ENCODE measurements at places on chromosomes 6 and 20. TPM values are rescaled to one million over a fixed set of nuclear protein-coding genes. Genes with fewer than 3 reads are reported as not detected.
A peak's percentile ranks its signal among the peaks of the same experiment; 100 is the strongest.

DNA sequence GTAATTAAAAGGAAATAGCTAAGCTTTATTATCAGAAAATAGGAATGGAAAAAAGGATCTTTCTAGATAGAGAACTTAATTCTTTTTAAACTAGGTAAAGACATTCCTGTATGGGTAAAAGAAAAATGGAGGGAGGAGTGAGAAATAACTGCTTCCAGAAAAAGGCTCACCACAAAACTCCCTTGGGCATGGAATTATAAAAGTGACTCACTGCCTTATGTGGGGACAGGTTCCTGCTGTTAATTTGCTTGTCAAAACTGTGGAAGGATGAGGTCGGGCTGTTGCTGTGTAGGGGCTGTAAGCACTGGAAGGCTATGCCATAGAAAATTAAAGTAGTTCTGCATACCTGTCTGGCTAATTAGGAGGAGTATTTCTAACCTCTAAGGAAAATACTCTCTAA lies 158.7 kb downstream of the UBE3D start:
- no peaks in the 10 kb centered on the region for H3K27me3 ChIP-seq
- H3K4me1 ChIP-seq = no peaks in the 10 kb centered on the region
- no peak overlapping the region for H3K4me3 ChIP-seq
- H3K27ac ChIP-seq = no peak overlapping the region

GRCh38 chr6:45946887-45947286 lies 68.8 kb downstream of the CLIC5 start:
- no peak overlapping the region for H3K4me3 ChIP-seq
- H3K36me3 ChIP-seq = no peaks in the 10 kb centered on the region
- DNase-seq = no peak
- no peaks in the 10 kb centered on the region for H3K27me3 ChIP-seq

- no peak overlapping the region for H3K4me3 ChIP-seq
- no peaks in the 10 kb centered on the region for H3K4me1 ChIP-seq
- no peaks in the 10 kb centered on the region for H3K27me3 ChIP-seq
- no peaks in the 10 kb centered on the region for H3K36me3 ChIP-seq
Observed at GRCh38 chr20:11045412-11046175, 371.8 kb upstream of the JAG1 start.

GRCh38 chr20:17320456-17320855 lies 93.6 kb downstream of the PCSK2 start:
- H3K4me1 ChIP-seq = 0 out of 2 replicates have a peak, but pooled peaks cover 2% of the 10 kb centered on the region
- H3K36me3 ChIP-seq = no peaks in the 10 kb centered on the region
- no peaks in the 10 kb centered on the region for H3K27me3 ChIP-seq
- no peak overlapping the region for H3K27ac ChIP-seq

- H3K27me3 ChIP-seq = no peaks in the 10 kb centered on the region
- H3K4me1 ChIP-seq = no peaks in the 10 kb centered on the region
- DNase-seq = no peak
- H3K4me3 ChIP-seq = no peak overlapping the region
- no peaks in the 10 kb centered on the region for H3K36me3 ChIP-seq
Observed at GRCh38 chr20:21583486-21584168, 69.8 kb upstream of the NKX2-2 start.

DNA sequence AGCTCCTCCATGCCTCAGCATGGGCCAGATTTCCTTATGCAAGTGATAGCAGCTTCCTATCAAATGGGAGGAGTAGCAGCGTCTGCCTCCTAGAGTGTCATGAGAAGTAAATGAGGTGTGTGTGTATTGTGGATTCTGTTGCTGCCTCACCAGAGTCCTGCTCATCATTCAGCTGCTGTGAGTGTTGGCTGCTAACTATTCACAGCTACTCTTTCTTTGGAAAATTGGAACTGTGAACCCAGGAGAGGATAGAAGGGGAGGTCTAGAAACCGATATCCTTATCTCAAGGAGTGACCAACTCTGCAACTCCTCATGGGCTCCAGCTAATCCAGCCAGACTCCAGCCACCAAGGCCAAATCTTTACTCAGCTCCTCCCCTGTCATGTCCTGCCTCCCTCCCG lies 63.3 kb downstream of the TOX2 start:
- no peak overlapping the region for H3K4me3 ChIP-seq
- H3K36me3 ChIP-seq = no peaks in the 10 kb centered on the region
- H3K27me3 ChIP-seq = no peaks in the 10 kb centered on the region
- H3K27ac ChIP-seq = no peak overlapping the region
- DNase-seq = no peak

DNA sequence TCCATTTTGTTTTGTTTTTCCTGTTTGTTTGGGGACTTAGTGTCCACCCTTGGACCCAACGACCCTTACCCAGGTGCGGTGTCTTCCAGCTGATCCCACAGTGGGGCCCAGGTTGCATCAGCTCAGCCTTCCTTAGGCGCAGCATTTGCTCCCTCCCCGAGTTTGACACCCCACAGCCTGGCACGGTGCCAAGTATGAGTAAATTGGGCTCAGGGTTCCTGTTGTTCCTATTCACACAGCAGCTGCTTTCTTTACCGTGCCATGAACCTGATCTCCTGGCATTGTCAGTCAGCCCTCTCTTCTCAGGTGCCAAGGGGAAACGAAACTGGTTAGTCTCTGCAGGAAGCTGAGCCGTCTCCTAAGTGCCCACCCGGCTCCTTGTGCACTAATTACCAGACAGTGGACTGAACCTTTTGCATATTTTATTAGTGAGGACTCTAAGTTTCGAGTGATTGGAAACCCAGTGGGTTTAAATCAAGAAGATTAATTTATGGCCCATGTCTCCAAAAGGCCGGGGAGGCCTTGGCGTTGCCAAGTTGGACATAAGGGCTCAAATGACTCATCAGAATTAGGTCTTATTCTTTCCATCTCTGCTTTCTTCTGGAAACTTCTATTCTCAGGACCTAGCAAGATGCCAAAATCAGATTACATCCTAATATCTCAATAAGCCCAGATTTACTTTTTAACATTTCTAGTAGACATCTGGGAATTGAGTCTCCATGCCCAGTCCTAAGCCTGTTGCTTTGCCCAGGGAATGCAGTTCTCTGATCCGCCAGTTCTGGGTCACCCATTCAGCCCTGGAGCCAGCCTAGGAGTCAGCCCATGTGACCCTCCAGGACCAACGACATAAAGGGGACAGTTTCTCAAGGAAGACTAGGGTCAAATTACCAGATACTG lies 68.8 kb downstream of the TSHZ2 start:
- H3K4me1 ChIP-seq = no peaks in the 10 kb centered on the region
- DNase-seq = no peak
- no peak overlapping the region for H3K4me3 ChIP-seq
- no peaks in the 10 kb centered on the region for H3K36me3 ChIP-seq

GRCh38 chr6:124699038-124699437 lies 263.2 kb upstream of the RNF217 start:
- no peaks in the 10 kb centered on the region for H3K27me3 ChIP-seq
- H3K27ac ChIP-seq = no peak overlapping the region
- no peaks in the 10 kb centered on the region for H3K4me1 ChIP-seq
- no peak for DNase-seq
- H3K36me3 ChIP-seq = no peaks in the 10 kb centered on the region

DNA sequence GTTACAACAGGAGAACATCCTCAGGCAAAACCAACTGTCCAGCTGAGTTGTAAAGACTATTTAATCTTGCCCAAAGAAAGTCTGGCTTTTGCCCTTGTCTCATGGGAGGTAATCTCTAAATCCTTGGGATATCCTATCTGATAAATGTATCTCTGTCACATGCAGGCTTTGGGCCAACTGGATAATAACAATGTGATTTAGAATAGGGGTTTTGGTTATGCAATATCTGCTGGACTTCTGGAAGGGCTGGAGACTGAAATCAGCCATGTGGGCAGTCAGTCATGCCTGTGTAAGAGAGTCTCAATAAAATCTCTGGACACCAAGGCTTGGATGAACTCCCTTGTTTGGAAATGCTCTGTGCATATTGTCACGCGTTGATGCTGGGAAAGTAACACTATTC lies 56.3 kb upstream of the PRL start:
- H3K4me1 ChIP-seq = no peaks in the 10 kb centered on the region
- no peak for DNase-seq
- H3K27ac ChIP-seq = no peak overlapping the region

DNA sequence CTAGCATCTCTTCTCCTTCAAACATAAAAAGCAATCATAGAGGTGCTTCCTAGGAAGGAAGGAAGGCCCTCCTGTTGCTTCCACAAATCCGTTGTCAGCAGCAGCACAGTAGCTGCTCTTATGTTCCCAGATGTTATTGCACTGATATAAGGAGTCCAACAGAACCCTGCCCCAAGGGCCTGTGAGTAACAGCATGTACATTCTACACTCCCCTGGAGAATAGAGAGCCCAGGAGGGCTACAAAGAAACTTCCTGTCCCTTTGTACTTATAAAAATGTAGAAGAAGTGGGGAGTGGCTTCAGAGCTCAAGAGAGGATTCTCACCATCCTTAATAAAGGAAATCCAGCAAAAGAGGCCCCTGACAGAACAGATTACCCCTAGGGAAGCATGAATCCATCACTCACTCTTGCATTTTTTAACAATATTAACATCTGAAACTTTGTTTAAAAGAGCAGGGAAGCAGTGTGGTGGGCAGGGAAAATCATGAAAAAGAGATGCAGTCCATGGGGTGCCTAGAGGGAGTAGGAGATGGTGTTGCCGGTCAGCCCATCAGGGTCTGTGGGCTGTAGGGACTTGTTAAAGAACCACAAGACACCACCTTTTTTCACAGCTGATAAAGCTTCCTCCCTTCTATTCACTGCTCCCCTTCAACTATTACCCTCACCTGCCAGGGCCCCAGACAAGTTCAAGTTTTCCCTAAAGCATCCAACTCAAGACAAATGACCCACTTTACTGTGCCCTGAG lies 104.5 kb upstream of the ADGRF1 start:
- H3K4me1 ChIP-seq = peaks cover 7% of the 10 kb centered on the region
- H3K27me3 ChIP-seq = no peaks in the 10 kb centered on the region
- no peak overlapping the region for H3K4me3 ChIP-seq
- H3K36me3 ChIP-seq = no peaks in the 10 kb centered on the region

GRCh38 chr20:57977569-57977968 lies 250.9 kb downstream of the ANKRD60 start:
- no peaks in the 10 kb centered on the region for H3K4me1 ChIP-seq
- H3K27me3 ChIP-seq = no peaks in the 10 kb centered on the region
- no peaks in the 10 kb centered on the region for H3K36me3 ChIP-seq
- H3K4me3 ChIP-seq = no peak overlapping the region
- no peak for DNase-seq
- no peak overlapping the region for H3K27ac ChIP-seq

DNA sequence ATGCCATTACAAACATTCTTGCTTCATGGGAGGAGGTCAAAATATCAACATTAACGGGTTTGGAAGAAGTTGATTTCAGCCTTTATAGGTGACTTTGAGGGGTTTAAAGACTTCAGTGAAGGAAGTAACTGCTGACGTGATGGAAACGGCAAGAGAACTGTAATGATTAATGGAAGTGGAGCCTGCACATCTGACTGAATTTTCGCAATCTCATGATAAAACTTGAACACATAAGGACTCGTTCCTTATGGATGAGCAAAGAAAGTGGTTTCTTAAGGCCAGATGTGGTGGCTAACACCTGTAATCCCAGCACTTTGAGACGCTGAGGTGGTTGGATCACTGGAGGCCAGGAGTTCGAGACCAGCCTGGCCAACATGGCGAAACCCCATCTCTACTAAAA lies 226.1 kb downstream of the BCAS1 start:
- no peaks in the 10 kb centered on the region for H3K27me3 ChIP-seq
- peaks cover 3% of the 10 kb centered on the region for H3K4me1 ChIP-seq
- no peak overlapping the region for H3K27ac ChIP-seq
- no peaks in the 10 kb centered on the region for H3K36me3 ChIP-seq
- DNase-seq = no peak

GRCh38 chr6:47059216-47059885 lies 17.2 kb upstream of the ADGRF1 start:
- no peak overlapping the region for H3K4me3 ChIP-seq
- H3K27ac ChIP-seq = no peak overlapping the region
- no peaks in the 10 kb centered on the region for H3K4me1 ChIP-seq
- no peaks in the 10 kb centered on the region for H3K36me3 ChIP-seq

GRCh38 chr6:73742433-73742832 lies 46.4 kb downstream of the CD109 start:
- no peak overlapping the region for H3K27ac ChIP-seq
- no peaks in the 10 kb centered on the region for H3K4me1 ChIP-seq
- no peaks in the 10 kb centered on the region for H3K36me3 ChIP-seq
- DNase-seq = no peak
- no peak overlapping the region for H3K4me3 ChIP-seq

- no peak for DNase-seq
- H3K27me3 ChIP-seq = peaks cover 33% of the 10 kb centered on the region
- H3K4me3 ChIP-seq = peak overlapping the region; percentile 11
- H3K4me1 ChIP-seq = peaks cover 1% of the 10 kb centered on the region
- no peak overlapping the region for H3K27ac ChIP-seq
- no peaks in the 10 kb centered on the region for H3K36me3 ChIP-seq
Observed at GRCh38 chr20:56928007-56928406, 298.9 kb downstream of the TFAP2C start.

GRCh38 chr6:83359638-83360037 lies 71.2 kb downstream of the ME1 start:
- no peaks in the 10 kb centered on the region for H3K27me3 ChIP-seq
- no peaks in the 10 kb centered on the region for H3K36me3 ChIP-seq
- no peaks in the 10 kb centered on the region for H3K4me1 ChIP-seq
- DNase-seq = no peak

DNA sequence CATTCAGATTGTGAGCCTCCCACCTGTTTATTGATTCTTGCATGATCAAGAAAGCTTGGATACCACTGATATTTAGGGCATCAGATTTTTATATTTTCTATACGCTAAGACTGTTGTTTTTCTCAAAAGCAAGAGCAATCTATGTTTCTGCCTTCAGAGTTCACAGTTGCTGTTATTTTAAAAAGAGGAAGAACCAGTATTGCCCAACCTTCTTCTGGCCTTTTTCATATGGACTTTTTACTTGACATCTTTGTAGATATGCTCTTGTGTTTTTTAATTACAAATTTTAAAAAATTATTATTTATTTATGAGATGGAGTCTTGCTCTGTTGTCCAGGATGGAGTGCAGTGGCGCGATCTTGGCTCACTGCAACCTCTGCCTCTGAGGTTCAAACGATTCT lies 28.9 kb downstream of the SLC17A5 start:
- H3K27me3 ChIP-seq = no peaks in the 10 kb centered on the region
- no peak overlapping the region for H3K27ac ChIP-seq
- H3K36me3 ChIP-seq = no peaks in the 10 kb centered on the region
- no peaks in the 10 kb centered on the region for H3K4me1 ChIP-seq

GRCh38 chr6:35419417-35419816 lies 32.7 kb upstream of the FANCE start:
- DNase-seq = no peak
- H3K27me3 ChIP-seq = no peaks in the 10 kb centered on the region
- H3K27ac ChIP-seq = no peak overlapping the region
- no peak overlapping the region for H3K4me3 ChIP-seq

DNA sequence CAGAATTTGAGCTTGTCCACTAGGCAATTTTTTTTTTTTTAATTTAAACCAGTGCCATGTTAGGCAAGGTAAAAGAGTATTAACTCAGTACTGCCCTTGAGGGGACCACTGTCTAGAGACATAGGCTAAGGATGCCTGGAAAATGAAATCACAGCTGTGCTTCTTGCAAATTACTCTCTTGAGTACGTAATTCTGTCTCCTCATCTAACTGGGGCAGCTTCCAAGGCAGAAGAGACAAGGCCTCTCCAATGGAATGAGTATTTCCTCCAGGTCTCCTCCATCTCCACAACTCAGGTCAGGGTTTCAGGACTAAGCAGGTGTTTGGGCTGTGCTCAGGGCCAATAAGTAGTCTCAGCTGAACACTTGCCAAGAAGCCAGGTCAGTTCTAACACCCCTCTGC lies 33.8 kb upstream of the MRPS10 start:
- H3K27me3 ChIP-seq = no peaks in the 10 kb centered on the region
- H3K4me3 ChIP-seq = no peak overlapping the region
- DNase-seq = no peak
- H3K4me1 ChIP-seq = peaks cover 1% of the 10 kb centered on the region
- peaks cover 16% of the 10 kb centered on the region for H3K36me3 ChIP-seq
- H3K27ac ChIP-seq = no peak overlapping the region

Gene LST1
- not detected for total RNA-seq

Gene NFKBIE
- total RNA-seq = 10.8 TPM

Gene PPP1R11
- 26.3 TPM for total RNA-seq

Gene ACSS1
- total RNA-seq = 2.6 TPM

Gene VNN1
- not detected for total RNA-seq

Gene CPXM1
- 28.8 TPM for total RNA-seq

Gene MUC21
- total RNA-seq = not detected

Data from H1 (cell line).